Amygdala (tissue), 56 donors: ENCODE measurements at places on chromosomes 16 and 17.

GRCh38 chr16:89473136-89473712, 17.1 kb downstream of the ANKRD11 start:
- DNase-seq, result no peak

GRCh38 chr16:56625943-56626654, 518 bp downstream of the MT1E start:
- no peak for DNase-seq

- no peak for DNase-seq
Measured at GRCh38 chr17:79661292-79662041, 50.6 kb upstream of the RBFOX3 start.

DNA sequence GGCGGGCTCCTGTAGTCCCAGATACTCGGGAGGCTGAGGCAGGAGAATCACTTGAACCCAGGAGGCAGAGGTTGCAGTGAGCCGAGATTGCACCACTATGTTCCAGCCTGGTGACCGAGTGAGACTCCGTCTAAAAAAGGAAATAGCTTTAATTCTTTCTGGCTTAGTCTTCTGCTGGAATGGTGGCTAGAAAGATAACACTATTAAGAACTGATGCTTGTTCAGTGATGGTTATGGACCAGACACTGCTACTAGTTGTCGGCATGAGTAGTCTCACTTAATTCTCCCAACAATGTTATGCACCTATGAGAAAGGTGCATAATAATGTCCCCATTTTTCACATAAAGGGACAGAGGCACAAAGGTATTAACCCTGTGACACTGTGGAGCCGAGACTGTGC, 188.7 kb downstream of the HS3ST3A1 start:
- no peak for DNase-seq

- no peak for DNase-seq
Measured at GRCh38 chr17:17511881-17512858, 16.0 kb upstream of the RASD1 start.

GRCh38 chr16:69073181-69073702, 32.2 kb upstream of the HAS3 start:
- no peak for DNase-seq

- no peak for DNase-seq
Measured at GRCh38 chr16:59052231-59052630, 318.1 kb upstream of the GOT2 start.

GRCh38 chr17:55295411-55296170, 30.8 kb downstream of the HLF start:
- DNase-seq, result no peak

DNA sequence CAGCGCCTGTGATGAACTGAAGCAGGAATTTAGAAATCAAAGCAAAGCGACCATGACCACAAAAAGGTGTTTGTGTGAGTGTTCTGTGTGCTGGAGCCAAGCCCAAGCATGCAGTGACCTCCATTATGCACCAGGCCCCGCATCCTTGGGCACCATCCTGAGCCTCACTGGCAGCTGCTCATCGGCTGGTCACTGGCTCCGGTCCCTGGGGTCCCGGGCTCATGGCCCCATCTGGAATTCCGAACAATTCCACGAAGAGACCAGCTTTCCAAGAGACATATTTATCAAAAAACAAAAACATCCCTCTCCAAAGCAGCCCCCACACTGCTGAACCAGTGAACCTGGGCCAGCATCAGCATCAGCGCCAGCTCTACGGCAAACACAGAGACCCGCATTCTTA, 15.2 kb upstream of the ZNF469 start:
- DNase-seq, result no peak

GRCh38 chr17:31570951-31571892, 179.7 kb downstream of the RAB11FIP4 start:
- DNase-seq, result no peak

DNA sequence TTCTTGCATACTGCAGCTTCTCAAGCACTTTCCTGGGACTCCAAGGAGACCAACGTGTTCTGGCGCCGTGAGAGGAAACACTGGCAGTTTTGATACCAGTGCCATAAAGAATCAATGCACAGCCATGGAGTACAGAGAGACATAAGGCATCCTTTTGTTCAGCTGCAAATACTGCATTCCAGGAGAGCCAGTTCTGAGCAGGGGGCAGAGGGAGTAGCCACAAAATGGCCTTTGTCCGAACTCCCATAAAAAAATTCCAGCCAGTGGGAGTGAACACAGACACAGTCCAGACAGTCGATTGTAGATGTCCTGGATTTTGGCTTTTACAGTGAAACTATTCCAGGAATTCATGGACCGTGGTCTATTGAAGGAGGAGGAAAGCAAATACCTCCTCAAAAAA, 36.2 kb upstream of the TEKT3 start:
- DNase-seq, result peak; percentile 30

DNA sequence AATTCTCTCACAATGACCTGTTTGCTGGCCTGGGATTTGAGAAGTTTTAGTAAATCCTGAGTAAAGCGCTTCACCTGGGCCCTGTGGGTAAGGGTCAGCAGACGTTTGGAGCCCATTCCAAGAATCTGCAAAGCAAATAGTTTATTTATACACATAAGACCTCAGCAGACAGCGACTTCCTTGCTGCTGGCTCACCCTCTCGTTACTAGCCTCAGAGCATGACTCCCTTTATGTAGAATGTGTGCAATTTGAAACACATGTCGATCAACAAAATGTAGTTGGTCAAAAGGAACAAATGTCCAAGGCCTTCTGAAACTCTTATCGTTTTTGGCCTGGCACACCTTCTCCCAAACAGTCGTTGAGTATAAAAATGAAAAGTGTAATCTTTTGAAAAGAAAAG, 31.3 kb downstream of the MARF1 start:
- DNase-seq, result no peak

- DNase-seq, result no peak
Measured at GRCh38 chr17:29596811-29597210, 3.9 kb downstream of the ANKRD13B start.

- no peak for DNase-seq
Measured at GRCh38 chr16:4240624-4241023, 1.3 kb downstream of the SRL start.

- DNase-seq, result no peak
Measured at GRCh38 chr16:26189536-26189935, 497.8 kb downstream of the HS3ST4 start.

DNA sequence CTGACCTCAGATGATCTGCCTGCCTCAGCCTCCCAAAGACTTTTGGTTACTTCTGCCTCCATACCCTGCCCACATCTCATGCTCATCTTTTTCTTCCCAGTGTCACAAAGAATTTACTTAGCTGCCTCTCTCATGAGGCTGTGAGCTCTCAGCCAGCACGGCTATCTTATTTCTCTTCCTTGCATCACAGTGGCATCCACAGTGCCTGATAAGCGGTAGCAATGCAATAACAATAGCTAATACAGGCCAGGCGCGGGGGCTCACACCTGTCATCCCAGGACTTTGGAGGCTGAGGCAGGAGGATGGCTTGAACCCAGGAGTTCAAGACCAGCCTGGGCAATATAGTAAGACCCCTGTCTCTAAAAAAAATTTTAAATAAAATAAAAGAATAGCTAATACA, 15.5 kb upstream of the MARVELD3 start:
- no peak for DNase-seq

DNA sequence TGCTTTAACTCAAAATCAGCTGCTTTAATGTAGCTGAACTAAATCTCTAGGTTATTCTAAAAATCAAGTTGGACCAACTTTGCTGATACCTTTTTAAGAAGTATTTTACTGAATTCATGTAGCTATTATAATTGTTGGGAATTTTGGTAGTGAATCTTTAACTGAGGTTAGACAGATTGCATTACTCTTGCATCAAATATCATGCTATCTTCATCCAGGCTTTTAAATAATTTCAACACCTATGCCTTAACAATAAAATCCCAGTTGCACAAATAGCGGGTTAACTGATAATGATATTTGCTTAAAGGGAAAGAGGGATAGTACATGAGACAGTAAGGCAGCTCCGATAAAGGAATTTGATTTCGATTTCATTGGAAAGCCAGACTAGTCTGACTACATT, 241.3 kb upstream of the TBX2 start:
- DNase-seq, result no peak

DNA sequence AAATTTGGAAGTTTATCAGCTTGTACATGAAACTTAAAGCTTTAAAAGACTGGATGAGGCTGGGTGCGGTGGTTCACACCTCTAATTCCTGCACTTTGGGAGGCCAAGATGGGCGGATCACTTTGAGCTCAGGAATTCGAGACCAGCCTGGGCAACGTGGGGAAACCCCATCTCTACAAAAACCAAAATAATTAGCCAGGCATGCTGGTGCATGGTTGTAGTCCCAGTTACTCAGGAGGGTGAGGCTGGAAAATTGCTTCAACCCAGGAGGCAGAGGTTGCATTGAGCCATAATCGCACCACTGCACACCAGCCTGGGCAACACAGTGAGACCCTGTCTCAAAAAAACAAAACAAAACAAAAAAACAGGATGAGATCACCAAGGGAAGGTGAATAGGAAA, 209.5 kb downstream of the AATF start:
- DNase-seq, result no peak
